Activated CD4-positive, alpha-beta T cell treated with anti-CD3 and anti-CD28 coated beads, Interleukin-2, amount 10 ng/mL, durations not matched to agents 24 days and 14 days (primary cell): ENCODE measurements at places on chromosomes 6 and 20. TPM values are rescaled to one million over a fixed set of nuclear protein-coding genes. Genes with fewer than 3 reads are reported as not detected.

PSMB9 gene
- total RNA-seq = 249 and 257 TPM in 2 replicates

GRCh38 chr6:142355520-142356174, 53.8 kb downstream of the ADGRG6 start:
- H3K36me3 ChIP-seq = no peaks in the 10 kb centered on the region
- DNase-seq = no peak
- H3K4me1 ChIP-seq = no peaks in the 10 kb centered on the region
- H3K27me3 ChIP-seq = peaks cover 2% of the 10 kb centered on the region
- no peak overlapping the region for H3K27ac ChIP-seq

DNA sequence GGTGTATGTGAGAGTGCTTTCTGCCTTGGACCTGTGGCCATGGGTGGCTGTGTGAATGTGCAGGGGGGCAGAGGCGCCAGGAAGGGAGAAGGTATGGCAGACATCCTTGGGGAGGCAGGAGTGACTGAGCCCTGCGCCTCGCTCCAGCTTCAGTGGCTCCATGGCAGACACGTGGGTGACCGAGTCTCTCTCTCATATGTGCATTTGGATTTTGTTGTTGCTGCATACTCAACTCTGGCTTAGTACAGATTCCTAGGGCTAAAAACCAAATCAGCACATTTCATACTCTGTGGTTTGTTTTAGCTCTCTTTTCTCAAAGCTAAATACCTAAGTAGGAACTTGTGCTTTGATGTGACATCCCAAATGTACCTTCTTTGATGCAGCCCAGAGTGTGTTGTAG, 97.6 kb downstream of the DTD1 start:
- H3K4me1 ChIP-seq = peaks cover 2% of the 10 kb centered on the region
- no peak overlapping the region for H3K27ac ChIP-seq
- no peak for DNase-seq
- H3K36me3 ChIP-seq = no peaks in the 10 kb centered on the region

DNA sequence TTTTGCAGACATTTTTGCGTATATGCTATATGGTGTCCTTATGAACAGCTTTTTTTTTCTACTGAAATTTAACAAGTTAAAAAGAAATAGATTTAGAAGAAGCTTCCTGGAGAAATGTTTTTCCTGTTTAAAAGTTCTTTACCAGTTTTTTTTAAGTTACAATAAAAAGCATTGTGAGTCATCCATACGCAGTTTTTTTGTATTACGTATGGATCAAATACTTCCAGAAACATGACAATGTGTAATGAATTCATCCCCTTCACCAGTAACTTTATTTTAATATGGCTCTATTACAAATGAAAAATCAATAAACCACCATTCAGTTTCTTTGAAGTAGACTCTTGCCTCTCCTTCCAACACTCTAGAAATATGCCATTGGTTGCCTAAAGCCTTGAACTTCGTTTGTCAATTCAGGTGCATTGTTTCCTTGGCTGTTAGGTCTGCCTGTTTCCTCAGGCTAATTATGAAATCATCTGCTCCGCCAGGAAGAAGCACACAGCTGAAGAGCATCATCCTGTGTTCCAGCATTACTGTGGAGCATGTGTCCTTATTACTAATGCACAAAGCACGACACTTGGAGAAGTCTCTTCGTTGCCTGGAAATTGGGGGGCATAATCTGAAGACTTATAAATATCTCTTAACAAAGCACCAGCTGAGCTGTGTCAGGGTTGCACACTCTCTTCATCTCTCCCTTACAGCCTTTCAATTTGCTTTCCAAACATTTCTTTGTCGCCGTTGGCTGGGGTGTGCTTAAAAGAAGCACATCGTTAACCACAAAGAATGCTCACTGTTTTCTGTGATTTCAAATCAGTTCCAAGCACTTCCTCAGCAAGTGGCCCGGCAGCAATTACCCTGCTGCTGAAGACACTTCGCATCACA, 9.6 kb downstream of the MOXD1 start:
- H3K36me3 ChIP-seq = no peaks in the 10 kb centered on the region
- no peak overlapping the region for H3K4me3 ChIP-seq
- no peak overlapping the region for H3K27ac ChIP-seq
- no peaks in the 10 kb centered on the region for H3K4me1 ChIP-seq

DNA sequence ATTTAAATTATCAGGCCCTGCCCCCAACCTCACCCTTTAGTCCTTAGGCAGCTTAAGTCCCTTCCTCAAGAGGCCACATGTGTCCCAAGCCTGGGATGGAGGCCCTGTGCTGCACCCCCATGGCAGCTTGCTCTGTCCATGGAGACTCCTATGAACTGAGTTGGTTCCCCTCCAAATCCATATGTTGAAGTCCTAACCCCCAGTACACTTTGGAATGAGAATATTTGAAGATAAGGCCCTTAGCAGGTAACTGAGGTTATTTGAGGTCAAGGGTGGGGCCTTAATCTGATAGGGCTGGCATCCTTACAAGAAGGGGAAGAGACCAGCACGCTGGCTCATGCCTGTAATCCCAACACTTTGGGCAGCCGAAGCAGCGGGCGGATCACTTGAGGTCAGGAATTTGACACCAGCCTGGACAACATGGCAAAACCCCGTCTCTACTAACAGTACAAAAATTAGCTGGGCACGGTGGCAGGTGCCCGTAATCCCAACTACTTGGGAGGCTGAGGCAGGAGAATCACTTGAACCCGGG, 6.7 kb upstream of the BEND3 start:
- H3K4me1 ChIP-seq = peaks cover 2% of the 10 kb centered on the region
- H3K27me3 ChIP-seq = peaks cover 8% of the 10 kb centered on the region
- H3K27ac ChIP-seq = no peak overlapping the region
- no peak overlapping the region for H3K4me3 ChIP-seq
- no peaks in the 10 kb centered on the region for H3K36me3 ChIP-seq

VWA7 gene
- 3.0 and 3.2 TPM in 2 replicates for total RNA-seq

MTCH1 gene
- total RNA-seq = 119 TPM in 2 replicates

DNA sequence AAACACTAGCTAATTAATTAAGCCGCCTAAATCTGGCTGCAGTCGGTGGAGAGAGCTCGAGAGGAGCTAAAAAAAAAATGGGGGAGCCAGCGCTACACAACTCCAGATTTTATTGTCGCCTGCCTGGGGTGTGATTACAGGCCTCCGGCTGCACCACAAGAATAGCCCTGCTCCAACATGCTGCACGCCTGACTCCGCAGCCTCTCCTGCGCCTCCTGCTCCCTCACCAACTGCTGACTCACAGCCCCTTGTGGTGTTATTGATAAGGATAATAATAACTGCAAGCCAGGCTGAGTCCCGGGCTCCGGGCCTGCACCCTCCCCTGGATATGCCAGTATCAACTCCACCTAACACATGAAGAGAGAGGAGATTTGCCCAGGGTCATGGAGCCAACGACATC, 16.8 kb downstream of the SIRPA start:
- DNase-seq = no peak
- H3K4me3 ChIP-seq = no peak overlapping the region
- H3K4me1 ChIP-seq = no peaks in the 10 kb centered on the region
- H3K27me3 ChIP-seq = peaks cover 11% of the 10 kb centered on the region
- no peak overlapping the region for H3K27ac ChIP-seq

DNA sequence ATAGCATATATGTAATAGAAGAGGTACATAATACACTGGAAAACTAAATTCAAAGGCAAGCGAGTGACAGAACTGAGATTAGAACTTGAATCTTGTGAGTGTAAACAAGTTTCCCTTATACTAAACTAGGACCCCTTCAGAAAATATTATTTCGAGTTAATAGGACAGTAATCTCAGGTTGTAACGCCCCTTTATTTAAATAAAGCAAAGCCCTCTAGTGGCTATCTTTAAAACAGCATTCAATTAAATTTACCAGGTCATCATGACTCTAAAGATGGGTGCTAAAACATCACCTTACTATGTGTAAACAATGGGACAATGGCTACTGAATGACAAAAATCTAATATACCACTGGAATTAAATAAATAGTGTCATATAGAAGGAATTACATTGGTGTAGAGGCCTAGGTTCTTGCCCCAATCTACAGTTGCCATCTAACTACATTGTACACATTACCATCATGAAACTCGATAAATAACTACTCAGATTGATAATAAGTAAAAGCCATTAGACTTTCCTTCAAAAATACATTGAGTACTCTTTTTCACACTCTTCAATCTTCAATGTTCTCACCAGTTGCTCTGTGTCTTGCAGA, 255.4 kb upstream of the IRAK1BP1 start:
- no peak overlapping the region for H3K4me3 ChIP-seq
- DNase-seq = no peak
- no peaks in the 10 kb centered on the region for H3K27me3 ChIP-seq

TRIM40 gene
- total RNA-seq = not detected in 2 replicates

GNMT gene
- 0.24 and 0.70 TPM in 2 replicates for total RNA-seq

GRCh38 chr20:24744747-24745146, 204.3 kb upstream of the CST7 start:
- H3K27me3 ChIP-seq = peaks cover under 1% of the 10 kb centered on the region
- no peak for DNase-seq
- H3K4me3 ChIP-seq = no peak overlapping the region
- H3K36me3 ChIP-seq = no peaks in the 10 kb centered on the region
- no peak overlapping the region for H3K27ac ChIP-seq

- H3K4me1 ChIP-seq = peaks cover 7% of the 10 kb centered on the region
- no peak for DNase-seq
- no peaks in the 10 kb centered on the region for H3K27me3 ChIP-seq
- H3K36me3 ChIP-seq = no peaks in the 10 kb centered on the region
- H3K4me3 ChIP-seq = no peak overlapping the region
These were observed 143.0 kb upstream of the STXBP5 start for GRCh38 chr6:147061252-147061651.

DNA sequence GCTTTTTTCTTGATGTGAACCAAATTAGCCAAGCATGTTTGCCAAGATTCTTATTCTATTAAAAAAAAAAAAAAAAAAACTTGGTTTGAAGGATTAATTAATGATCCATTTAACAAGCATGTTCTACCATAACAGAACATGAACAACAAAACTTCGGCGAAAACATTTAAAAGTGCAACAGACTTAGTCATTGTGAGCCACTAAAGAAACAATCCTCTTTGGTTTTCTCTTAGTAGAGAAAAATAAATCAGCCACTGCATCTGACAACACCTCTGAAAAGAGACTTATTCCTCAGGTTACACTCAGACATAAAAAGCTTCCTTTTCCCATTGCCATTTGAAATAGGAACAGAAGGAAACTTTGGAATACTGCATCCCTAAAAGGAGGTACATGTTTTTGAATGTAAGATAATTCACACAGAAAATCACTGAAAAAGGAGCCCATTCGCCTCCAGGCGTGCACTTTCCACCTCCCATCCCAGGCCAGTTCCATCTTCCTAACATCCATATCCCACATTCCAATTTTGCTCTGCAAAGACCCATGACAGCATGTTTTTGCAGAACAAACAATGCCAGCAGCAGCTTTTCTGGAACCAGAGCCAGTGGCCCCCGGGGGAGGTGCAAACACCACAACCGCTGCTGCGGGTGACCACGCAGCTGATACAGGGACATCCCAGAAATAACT, 79.5 kb downstream of the ZMYND8 start:
- H3K36me3 ChIP-seq = peaks cover 67% of the 10 kb centered on the region
- H3K27ac ChIP-seq = peak overlapping the region; percentile 58
- no peaks in the 10 kb centered on the region for H3K27me3 ChIP-seq
- DNase-seq = no peak
- no peak overlapping the region for H3K4me3 ChIP-seq

EDN3 gene
- total RNA-seq = not detected in 2 replicates

DNA sequence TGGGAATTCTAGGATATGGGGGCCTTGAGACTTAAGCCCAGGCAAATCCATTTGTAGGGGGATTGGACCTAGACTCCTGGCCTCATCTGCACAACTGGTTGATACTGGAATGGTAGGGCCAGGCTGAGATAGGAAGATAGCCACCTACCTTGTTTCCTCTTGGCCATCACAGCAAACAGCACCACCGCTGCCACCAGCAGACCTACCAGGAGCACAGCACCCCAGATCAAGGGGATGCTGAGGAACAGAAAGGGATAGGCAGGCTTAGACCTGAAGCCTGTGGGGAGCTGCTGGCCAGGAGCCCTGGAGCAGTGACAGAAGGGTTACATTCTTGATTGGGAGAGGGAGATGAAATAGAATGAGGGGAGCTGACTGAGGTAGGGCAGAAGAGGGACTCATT, 3.5 kb downstream of the TREML1 start:
- no peak for DNase-seq
- peaks cover 22% of the 10 kb centered on the region for H3K4me1 ChIP-seq
- peaks cover 8% of the 10 kb centered on the region for H3K27me3 ChIP-seq
- H3K27ac ChIP-seq = no peak overlapping the region
- H3K4me3 ChIP-seq = no peak overlapping the region

DNA sequence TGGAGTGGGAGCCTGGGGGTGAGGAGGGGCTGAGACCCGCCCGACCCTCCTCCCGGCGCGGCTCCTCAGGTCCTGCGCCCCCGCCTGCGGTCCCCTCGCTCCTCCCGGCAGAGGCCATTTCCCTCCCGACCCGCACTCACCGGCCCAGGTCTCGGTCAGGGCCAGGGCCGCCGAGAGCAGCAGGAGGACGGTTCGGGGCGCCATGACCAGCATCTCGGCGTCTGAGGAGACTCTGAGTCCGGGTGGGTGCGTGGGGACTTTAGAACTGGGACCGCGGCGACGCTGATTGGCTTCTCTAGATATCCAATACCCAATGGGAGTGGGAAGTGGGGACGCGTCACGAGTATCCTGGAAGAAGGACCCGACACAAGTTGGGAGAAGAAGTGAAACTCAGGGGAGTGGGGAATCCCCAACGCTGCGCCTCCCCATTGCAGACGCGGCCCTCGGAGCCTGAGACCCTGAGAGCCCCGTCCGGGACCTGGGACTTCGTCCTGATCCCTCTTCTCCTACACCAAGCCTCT, at the start of gene HLA-B:
HLA-B (minus strand) TSS at position 234 of the 521 bp plus-strand sequence; CDS start at position 213, 21 bp downstream.
- peaks cover 52% of the 10 kb centered on the region for H3K4me1 ChIP-seq
- peak within 1 kb of the TSS; percentile 99 for H3K27ac ChIP-seq
- peak; percentile 91 for DNase-seq
- peaks cover 8% of the 10 kb centered on the region for H3K27me3 ChIP-seq
- peaks cover 54% of the 10 kb centered on the region for H3K36me3 ChIP-seq
- peak within 1 kb of the TSS; percentile 95 for H3K4me3 ChIP-seq

DNA sequence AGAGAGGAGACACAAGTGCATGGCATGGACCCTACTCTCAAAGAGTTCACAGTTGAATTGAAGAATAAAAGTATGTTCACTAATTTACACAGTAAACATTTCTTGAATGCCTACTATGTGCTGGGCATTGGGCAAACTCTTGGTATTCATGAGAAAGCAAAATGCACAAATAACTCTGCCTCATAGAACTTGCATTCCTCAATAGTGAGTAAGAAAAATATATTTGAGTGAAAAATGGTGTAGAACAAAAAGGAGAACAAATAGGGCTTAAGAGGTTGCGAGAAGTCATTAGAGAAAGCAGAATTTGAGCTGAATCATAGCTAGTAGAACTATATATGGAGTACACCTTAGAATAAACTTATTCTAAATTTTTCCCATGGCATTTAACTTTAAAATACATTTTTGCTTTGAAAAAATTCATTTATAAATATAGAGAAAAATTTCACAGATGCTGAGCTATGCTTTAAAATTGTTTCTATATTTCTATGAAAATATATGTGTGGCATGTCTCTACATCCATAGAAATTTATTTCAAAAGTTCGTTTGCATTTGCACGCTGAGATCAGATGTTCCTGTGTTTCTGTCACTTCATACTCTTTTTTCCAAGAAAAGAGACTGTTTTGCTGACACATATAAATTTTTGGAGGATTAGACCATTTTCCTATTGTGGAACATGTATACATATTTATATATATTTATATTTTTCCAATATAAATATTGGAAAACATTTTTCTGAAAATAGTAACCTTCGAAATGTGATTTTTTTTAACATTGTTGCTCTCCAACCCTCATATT, 236.1 kb downstream of the KCNQ5 start:
- no peak overlapping the region for H3K4me3 ChIP-seq
- no peaks in the 10 kb centered on the region for H3K27me3 ChIP-seq
- H3K4me1 ChIP-seq = peaks cover 7% of the 10 kb centered on the region
- H3K36me3 ChIP-seq = peaks cover 1% of the 10 kb centered on the region
- no peak for DNase-seq

TMEM244 gene
- not detected in 2 replicates for total RNA-seq
